ENCODE measurements at places on chromosomes 1 and 21.

DNA sequence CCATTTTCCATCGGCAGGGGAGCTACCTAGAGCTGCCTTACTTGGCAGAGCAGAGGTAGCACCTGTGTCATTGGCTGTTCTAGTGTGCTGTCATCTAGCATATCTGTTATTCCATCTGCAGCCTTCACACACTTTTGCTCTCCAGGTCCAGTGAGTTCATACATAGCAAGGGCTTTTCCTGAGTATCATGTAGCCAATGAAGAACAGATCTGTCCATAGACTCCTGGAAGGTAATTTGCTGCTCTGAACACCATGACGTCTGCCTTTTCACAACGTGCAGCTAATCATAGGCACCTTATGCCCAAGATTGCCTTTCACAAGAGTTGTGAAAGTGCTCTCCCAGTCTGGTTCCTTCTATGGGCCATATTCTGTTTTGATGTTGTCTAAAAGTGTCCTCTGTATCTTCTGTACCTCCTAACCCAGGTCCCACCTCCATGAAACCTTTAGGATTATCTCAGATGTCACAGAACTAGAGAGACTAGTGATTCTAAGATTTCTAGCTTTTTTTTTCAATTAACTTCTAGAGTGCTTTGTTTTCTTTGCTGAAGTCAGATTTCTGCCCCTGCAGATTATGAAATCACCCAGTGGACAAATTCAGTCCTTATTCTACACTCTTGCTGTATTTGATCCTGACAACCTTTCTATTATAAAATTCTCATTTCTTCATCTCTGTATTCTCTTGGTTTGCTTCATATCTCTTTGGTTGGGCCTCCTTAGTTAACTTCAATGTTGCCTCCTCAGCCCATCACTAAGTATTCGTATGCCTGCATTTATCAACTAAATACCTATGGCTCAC, 134.8 kb downstream of the PBX1 start:
- DNase-seq: no peak

DNA sequence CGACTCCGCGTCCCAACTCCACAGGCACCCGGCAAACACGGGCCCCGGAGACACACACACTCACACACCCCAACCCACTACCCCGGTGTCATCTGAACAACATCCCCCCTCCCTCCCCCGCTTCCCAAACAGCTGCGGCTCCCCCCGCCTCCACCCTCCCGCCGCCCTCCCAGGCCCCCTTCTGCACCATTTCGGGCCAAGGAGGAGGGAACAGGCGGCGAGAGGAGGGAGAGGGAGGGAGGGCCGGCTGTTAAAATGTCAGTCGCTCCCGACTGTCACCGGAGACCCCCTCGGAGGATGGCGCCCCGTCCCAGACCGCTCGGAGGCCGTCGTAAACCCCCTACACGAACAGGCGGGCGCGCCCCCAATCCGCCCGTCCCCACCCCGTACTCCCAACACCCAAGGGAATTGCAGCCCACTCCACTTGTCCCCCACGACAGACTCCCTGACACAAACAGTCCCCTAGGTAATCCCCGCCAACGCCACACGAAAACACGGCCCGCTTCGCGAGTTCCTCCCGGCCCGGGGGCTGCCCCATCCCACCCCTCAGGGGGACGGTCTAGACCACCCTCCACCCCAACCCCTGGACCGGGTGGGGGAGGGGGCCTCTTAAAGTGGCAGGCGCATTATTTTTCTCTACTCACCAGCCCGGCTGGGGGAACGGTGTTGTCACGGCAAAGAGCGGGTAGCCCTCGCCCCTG, 583 bp downstream of the MEF2D start:
- no peak for DNase-seq

GRCh38 chr1:15210651-15211375, 36.2 kb upstream of the FHAD1 start:
- no peak for DNase-seq

DNA sequence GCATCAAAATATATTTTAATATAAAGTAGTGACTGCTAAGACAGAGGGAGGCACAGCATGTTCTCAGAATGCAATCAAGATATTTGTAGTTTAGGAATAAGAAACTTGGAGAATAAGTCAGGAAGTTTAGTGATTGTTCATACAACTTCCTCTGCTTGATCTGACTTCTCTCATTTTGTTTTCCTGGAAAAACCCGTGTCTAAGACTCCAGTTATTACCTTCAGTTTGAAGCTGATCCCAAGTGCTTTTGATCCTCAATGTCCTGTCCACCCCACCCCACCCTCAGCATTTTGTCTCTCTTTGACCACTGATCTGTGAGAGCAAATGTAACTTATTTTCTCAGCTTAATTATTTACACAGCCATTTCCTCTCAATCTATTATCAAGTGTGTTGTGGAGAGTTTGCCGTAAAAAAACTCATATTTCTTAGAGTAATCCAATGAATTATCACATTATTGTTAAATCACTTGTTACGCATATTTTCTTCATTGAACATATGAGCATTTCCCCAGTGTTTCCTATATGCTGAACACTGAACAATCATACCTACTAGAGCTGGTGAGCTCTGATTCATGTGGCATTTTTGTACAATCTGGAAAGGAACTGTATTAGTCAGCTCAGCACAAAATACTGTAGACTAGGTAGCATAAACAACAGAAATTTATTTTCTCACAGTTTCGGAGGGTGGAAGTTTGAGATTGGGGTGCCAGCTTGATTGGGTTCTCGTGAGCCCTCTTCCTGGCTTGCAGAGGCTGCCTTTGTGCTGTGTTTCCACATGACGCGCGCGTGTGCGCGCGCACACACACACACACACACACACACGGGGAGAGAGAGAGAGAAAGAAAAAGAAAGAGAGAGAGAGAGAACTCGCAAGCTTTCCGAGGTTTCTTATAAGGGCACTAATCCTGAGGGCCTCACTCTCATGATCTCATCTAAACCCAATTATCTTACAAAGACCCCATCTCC, 65.5 kb upstream of the DPYD start:
- no peak for DNase-seq

- DNase-seq: peak; percentile 48
These were observed 42.3 kb downstream of the LACTBL1 start for GRCh38 chr1:22930240-22930912.

DNA sequence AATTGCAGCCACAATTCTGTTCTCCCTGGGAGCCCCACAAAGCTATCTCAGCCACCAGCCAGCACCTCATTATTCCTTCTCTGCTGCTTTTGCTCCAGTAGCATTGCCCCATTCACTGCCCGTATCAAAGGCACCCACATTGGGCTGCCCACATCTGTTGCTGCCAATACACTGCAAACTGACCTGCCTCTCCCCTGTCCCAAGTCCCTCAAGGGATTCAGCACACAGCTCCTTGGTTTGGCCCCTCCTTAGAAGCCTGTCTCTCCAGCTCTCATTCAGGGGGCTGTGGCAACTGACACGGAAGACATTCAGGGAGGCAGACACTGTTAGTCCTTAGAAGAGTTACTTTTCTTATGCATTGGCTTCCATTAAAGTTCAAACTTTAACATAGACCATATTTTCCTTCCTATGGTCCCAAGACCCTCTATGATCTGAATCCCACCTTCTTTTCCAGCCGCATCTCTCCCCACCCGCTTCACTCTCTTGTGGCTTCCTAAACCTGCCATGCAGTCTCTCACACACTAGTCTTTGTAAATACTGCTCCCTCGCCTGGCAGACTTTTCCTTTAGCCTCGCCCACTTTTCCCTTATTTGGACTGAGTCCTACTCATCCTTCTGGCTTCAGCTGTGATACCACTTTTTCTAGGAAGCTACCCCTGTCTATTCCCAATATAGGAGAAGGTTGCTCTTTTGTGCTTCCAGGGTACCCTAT, 19.3 kb upstream of the KLHDC8A start:
- peak; percentile 9 for DNase-seq

- peak; percentile 27 for DNase-seq
These were observed 26.1 kb downstream of the KCNJ15 start for GRCh38 chr21:38282921-38283320.

- no peak for DNase-seq
These were observed 12.3 kb downstream of the NES start for GRCh38 chr1:156664767-156665411.

DNA sequence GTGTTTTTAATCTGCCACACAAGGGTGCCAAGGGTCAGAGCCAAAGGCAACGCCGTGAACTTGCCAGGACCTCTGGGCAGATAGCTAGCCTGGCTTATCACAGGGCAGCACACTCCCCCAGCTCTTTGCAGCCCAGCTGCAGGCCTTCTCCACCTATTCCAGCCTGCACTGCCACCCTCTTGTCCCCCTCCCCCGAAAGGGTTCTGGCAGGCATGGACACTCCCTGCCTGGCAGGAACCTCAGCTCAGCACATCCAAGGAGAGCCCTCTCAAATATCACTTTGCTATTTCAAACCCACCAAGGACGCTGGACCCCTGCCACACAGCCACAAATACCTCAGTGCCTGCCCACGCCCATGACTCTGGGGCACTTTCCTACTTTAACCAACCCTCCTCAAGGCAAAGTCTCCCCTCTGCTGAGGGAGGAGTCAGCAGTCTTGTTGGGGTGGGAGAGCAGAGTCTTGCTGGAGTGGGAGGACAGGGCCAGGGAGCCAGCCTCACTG, 9.1 kb downstream of the SSBP3 start:
- DNase-seq: no peak

DNA sequence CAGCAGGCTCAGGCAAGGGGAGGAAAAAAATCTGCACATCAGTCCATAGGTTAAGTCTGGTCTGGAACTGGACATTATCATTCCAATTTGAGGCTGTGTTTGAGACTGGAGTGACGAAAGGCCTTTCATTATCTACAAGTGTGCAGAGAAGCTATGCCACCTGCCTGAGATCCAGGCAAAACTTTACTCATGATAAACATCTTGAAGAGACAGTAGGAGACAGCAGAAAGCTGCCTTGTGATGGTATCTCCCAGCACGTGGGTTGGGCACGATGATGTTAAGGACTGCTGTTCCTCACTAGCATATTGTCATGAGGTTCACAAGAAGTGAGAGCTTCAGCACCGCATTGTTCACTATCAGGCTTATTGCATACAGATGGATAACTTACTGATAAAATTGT, 126.4 kb downstream of the PLXNA2 start:
- no peak for DNase-seq

DNA sequence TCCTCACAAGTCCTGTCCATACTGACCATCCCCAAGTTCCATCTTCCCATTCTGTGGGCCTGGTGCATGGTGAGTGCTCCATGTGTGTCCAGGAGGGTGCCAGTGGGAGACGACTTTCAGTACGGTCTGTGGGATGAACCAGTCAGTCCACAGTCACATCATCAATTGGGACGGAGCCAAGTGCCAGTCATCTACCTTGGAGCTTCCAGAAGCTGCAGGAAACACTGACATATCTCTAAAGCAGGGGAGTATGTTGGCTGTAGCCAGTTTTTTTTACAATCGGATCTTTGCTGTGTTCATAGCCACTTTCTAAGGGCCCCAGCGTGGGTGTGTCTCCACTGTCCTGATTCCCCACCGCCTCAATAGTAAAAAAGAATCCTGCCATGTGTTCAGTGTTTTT, 13.6 kb upstream of the TRIM17 start:
- DNase-seq: no peak

DNA sequence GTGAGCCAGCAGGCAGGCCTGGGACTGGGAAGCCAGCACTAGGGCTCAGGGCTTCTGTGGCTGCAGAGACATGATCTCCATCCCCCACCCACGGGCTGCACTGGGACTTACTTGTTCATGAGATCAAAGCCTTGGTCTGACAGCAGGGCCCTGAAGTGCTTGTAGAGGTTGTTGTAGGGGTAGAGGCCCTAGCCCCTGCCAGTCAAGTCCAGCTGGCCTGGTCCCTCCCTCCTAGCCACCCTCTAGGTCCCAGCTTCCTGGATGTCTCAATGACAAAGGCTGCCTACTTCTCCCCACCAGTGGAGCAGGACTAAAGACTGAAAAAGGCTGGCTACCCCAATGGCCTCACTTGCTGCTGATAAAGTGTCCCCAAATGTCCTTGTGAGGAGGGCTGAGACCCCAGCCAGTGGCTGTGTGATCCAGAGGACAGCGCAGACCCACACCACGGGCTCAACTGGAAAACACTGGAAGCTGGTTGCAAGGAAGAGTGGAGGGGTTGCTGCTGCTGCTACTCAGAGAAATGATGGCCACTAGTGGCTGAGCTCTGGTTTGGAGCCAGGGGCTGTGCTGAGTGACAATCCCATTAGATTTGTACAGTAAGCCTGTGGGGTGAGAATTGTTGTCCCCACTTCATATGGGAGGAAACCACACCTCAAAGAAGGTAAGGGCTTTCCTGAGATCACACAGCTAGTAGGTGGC, 1.4 kb downstream of the HTR1D start:
- no peak for DNase-seq

GRCh38 chr1:236240675-236241074, 41.1 kb downstream of the ERO1B start:
- DNase-seq: no peak

GRCh38 chr1:227453631-227454355, 109.6 kb upstream of the ZNF678 start:
- no peak for DNase-seq

DNA sequence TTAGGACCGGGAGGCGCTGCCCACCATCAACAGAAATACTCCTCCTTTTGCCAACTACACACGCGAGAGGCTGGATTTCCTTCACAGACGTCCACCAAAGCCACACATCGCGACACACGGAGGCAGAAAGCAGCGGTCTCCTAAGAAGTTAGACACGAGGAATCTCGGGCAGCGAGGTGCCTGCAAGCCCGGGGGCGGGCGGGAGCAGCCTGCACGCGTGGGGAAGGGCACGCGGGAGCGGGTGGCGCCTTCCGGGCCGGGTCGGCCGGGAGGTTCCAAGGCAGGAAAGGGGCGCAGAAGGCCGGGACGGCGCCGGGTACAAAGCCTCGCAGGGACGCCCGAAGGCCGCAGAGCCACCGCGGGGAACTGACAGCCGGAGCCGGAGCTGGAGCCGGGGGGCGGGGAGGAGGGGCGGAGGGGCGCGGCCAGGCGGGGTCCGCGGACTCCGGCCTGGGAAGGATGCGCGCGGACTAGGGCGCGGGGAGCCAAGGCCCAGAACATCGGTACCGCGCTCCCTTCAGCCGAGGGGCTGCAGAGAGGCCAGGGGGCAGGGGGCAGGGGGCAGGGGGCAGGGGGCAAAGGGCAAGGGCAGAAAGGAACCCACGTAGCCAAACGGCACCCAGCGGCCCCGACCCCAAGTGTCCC, 722 bp downstream of the NPHP4 start:
- peak; percentile 32 for DNase-seq

- no peak for DNase-seq
These were observed 368.3 kb upstream of the OLFM3 start for GRCh38 chr1:102365071-102365470.

GRCh38 chr1:32539584-32540571, 651 bp downstream of the ZBTB8A start:
- peak; percentile 34 for DNase-seq

GRCh38 chr1:197200272-197200899, 53.9 kb upstream of the ASPM start:
- DNase-seq: peak; percentile 24

- DNase-seq: no peak
These were observed 24.6 kb downstream of the UBE4B start for GRCh38 chr1:10057343-10057742.

DNA sequence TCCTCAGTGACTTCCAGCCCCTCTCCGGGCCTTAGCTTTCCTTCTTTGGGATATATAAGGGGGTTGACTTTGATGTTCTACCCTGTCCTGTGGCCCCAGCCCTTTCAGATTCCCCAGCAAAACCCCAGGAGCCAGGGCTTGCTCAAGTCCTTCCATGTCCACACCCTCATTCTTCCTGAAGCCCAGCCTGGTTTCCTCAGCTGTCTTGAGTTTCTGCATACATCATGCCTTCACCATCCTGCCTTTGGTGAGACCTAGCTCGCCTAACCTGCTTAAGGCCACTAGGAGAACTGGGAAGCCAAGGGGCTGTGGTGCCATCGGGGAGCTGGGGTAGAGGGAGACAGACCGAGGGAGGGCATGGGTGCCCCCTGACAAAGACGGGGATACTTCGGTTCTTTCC, 17.2 kb upstream of the PEF1 start:
- no peak for DNase-seq

Measured in Kasumi-1 (cell line).